ENCODE measurements at places on chromosomes 2 and 18.

- no peak for DNase-seq
Observed at GRCh38 chr2:83827618-83828017, 631.5 kb downstream of the SUCLG1 start.

DNA sequence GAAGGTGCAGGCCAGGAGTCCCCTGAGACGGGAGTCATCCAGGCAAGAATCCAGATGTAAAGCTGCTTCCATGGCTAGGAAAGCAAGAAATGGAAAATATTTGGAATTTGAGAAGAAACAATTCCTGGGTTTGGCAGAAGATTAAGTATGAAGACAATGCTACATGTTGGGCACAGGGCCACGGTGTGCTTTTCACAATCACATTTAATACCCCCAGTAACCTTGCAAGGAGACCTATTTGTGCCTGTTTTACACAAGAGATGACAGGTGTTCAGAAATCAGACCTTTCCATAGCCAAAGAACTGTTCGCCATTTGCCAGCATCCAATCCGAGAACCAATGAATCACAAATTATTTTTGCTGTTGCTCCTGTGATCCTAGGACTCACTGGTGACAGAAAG is 50.5 kb downstream of the KCTD1 start:
- DNase-seq: no peak

- DNase-seq: no peak
Observed at GRCh38 chr2:231590614-231591013, 2.0 kb upstream of the TEX44 start.

- no peak for DNase-seq
Observed at GRCh38 chr2:215746226-215746886, 267.0 kb downstream of the MREG start.

DNA sequence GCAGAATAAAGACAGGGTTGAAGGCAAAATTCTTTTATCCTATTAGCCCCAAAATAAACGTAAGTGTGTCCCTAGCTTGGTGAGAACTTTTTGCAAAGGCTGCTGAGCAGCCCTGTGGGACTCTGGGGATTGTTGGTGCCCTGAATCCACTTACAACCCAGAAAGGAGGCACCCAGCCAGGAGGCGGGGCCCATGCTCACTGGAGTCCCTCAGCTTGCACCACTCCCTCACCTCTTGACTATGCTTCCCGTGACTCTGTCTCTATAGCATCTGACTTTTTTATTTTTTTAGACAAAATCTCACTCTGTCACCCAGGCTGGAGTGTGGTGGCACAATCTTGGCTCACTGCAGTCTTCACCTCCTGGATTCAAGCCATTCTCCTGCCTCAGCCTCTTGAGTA is 15.8 kb upstream of the COL6A3 start:
- no peak for DNase-seq

GRCh38 chr2:101998896-101999789 is 7.4 kb downstream of the IL1R2 start:
- DNase-seq: no peak

DNA sequence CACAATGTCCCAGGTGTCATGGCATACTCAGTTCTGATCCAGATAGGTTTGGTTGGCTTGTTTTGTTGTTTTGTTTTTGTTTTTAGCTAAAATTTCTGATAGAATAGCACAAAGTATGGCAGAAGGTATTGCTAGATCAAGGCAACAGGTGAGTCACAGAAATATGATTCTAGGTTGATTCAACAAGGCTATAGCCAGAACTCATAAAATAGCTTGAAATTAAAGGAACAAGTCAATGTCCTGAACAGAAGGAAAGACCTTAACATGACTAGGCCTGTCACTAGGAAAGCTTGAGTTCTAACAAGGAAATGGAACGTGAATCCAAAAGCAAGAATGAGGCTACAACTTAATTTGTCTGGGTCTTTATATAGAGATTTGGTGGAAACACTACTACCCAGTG is 157.1 kb downstream of the GALNT3 start:
- DNase-seq: no peak

DNA sequence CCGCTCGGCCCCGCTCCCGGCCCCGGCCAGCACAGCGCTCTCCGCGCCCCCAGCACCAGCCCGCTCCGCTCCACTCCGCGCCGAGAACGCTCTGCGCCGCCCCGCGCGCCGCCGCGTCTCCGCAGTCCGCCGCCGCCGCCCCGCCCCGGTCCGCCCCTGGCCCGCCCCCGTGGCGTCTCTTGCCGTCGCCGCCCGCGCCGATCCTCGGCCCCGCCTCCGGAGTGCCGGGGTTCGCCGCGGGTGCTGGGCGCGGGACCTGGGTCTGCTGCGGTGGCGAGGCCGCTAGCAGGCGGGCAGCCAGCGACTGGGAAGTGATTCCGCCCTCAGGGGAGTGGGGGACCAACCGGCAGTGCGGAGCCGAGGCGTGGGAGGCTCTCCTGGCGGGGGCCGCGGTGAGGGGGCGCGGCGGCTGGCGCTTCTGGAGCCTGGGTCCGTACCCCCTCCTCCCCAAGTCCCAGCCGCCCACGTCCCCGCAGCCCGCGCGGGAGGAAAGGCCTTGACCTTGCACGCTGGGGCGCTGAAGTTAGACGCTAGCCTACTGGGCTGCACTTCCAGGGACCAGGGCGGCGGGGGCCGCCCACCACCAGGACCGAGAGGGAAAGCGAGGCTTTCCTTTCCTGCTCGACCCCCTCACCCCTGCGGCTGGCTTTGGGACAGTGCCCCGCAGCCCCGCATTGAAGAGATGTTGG is at the start of gene HS6ST1:
TSS of gene HS6ST1 (minus strand) at position 93 of the 689 bp plus-strand sequence. CDS start 305 bp downstream, outside the sequence.
- peak; percentile 71 for DNase-seq

Data from stimulated activated CD4-positive, alpha-beta T cell treated with anti-CD3 and anti-CD28 coated beads, Interleukin-1b, Interleukin-23, amount 100 ng/mL, for 1 hour (primary cell).